Caco-2 (cell line): ENCODE measurements at places on chromosomes 13 and 19.
A peak's percentile ranks its signal among the peaks of the same experiment; 100 is the strongest.

- DNase-seq = peak; percentile 66
These were observed 6.0 kb upstream of the WDR88 start for GRCh38 chr19:33125929-33126388.

DNA sequence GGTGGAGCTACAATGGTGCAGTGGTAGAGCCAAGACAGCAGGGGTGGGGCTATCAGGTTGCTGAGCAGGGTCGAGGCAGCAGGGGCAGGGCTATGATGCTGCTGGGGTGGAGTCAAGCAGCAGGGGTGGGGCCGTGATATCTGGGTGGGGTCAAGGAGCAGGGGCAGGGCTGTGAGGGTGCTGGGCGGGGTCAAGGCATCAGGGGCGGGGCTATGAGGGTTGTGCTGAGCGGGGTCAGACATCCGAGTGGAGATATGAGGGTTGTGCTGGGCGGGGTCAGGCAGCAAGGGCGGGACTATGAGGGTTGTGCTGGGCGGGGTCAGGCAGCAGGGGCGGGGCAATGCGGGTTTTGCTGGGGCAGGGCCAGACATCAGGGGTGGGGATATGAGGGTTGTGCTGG is 14.7 kb downstream of the HCN2 start:
- DNase-seq = peak; percentile 54

DNA sequence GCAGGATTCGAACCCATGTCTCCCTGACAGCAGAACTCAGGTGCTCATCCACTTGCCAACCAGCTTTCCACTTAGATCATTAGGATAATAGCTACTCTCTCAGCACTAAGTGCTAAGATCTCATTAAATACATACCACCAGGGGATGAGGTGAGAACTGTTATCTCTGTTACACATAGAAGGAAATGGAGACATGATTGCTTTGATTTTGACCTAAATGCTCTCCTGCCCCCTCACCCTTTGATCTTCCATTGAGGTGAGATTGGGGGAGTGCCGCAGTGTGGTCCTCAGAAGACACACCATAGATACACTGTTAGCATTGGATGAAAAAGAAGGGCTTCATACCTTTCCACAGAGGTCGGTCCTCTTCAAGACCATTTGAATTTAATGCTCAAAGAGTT is 38.9 kb upstream of the NPAS1 start:
- DNase-seq = no peak

- DNase-seq = no peak
These were observed 22.2 kb upstream of the PLPP2 start for GRCh38 chr19:313169-313987.

GRCh38 chr13:25752957-25753551 is 298.8 kb downstream of the SHISA2 start:
- DNase-seq = no peak

- no peak for DNase-seq
These were observed 147.1 kb upstream of the SOX1 start for GRCh38 chr13:111919849-111920248.

GRCh38 chr13:62432906-62433305 is 1017.3 kb upstream of the PCDH20 start:
- DNase-seq = no peak

DNA sequence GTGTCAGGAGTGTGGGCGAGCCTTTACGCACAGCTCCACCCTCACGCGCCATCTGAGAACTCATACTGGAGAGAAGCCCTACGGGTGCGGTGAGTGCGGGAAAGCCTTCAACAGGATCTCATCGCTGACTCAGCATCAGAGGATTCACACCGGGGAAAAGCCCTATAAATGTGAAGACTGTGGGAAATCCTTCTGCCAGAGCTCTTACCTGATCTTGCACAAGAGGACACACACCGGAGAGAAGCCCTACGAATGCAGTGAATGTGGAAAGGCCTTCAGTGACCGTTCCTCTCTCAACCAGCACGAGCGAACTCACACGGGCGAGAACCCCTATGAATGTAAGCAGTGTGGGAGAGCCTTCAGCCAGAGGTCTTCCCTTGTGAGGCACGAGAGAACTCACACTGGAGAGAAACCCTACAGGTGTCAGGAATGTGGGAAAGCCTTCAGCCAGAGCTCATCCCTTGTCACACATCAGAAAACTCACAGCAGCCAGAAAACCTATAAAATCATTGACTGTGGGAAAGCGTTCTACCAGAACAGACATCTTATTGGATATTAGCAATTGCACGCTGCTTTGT is 6.9 kb upstream of the ZNF555 start:
- DNase-seq = no peak

DNA sequence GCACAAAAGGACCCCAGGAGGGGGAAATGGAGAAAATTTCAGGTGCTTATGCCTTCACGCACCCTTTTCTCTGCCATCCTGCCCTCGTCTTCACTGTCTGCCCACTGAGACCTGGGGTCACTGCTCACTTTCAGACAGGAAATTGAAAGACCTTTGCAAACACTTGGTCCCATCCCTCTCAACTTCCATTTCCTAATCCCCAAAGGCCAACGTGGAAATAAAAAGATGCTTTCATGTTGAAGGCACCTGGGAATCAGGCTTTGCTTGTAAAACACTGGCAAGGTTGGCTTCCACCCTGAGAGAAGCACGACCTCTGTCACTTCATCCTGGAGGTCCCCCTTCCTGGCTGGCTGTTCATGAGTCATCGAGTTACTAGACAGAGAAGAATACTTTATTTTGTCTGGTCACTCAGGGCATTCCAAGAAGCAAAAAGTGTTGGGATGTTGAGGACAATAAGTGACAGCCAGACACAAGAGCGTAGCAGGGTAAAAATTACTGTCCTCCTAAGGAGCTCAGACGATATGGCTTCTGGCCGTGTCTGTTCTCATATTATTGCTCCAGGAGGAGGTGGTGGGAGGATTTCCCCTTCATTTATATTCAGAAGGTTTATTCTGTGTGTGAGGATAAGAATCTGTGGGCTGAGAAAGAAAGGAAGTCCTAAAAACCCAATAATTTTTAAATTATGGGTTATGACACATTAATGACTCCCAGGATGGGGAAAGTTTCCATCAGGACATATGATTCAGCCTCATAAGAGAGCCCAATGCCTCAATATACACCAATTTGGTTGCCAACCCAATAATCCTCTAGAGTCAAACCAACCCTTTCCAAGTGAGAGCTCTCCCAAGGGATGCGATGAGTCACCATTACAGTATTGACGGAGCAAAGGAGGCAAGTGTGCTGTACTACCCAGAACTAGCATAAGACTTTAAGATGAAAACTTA is 409.0 kb downstream of the COG6 start:
- DNase-seq = peak; percentile 25

GRCh38 chr13:38394777-38395496 is 45.3 kb downstream of the UFM1 start:
- peak; percentile 81 for DNase-seq

- no peak for DNase-seq
These were observed 93.0 kb downstream of the ITGBL1 start for GRCh38 chr13:101545521-101545920.

- DNase-seq = no peak
These were observed 650.5 kb upstream of the SLC10A2 start for GRCh38 chr13:103716718-103717117.

DNA sequence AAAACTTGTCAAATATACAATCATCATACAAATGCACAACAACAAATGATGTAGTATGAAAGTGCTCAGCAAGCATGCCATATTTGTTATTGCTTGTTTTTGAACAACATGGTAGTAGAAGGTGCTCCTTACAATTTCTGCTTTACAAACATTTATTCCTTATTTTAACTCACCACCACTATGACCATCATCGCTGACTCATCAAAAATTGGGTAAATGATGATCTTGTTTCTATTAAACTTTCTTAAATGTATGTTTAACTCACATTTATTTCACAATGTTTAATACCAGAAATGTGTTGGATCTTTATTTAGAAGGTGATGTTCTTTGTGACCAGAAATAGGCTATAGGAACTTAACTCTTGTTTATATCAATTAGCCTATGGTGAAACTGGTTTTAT is 45.5 kb downstream of the KCNRG start:
- no peak for DNase-seq

DNA sequence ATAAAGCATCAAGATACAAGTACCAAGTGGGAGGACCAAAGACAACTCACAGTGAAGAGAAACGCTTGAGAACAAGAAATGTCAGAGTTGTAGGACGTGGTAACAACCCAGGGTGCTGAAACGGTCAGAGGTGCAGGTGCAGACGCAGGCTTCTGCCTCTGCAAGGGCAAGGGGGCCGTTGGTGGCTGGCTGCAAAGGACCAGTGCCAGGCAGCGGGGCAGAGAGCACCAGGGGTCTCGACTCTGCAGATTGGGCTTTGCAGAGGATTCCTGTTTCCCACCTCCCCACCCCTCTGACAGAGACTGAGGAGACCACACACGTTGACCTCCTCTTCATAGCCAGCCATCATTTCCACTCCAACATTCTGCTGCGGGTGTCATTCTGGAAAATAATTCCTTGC is 38.3 kb downstream of the RAB20 start:
- no peak for DNase-seq

DNA sequence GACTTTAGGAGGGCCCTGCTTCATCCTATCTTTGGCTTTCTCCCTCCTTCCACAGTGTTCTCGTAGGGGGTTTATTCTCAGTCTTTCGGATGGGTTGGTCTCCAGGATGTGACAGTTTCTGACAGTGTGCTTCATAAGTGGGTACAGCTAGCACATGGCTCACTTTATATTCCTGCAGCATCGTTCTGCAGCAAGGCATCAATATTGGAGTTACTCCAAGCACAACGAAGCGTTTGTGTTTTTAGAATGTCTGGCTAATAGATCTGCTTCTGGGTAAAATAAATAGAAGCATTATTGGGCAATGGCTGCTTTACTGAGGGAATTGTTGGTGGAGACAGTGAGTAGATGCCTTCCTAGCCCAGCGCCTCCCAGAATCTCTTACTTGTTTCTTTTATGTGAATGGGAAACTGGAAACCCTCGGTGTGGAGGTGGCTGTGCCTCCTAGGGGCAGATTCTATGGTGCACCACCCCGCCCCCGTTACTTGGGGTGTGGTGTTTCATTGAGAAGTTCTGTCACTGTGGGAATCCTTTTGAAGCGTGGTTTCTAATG is 2.0 kb downstream of the FARP1 start:
- peak; percentile 58 for DNase-seq

DNA sequence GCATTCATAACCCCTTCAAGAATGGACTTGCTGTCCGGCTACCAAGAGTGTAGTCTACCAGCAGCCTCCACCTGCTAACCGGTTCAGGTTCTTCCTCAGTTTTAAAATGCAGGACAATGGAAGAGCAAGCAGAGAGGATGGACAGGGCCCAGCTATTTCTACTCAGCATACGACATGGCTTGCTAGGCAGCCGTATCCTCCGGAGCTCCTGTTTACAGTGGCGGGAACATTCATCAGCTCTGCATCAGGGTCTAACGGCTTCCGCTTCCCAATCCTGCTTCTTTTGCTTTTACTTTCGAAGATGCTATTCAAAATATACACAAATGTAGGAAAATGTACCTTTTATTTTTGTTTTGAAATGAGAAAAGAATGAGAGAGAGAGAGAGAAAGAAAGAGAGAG is 118.5 kb downstream of the TRPC4 start:
- DNase-seq = no peak

GRCh38 chr19:29090783-29091526 is 122.0 kb downstream of the UQCRFS1 start:
- no peak for DNase-seq

GRCh38 chr13:30440910-30441703 is 18.8 kb downstream of the UBE2L5 start:
- DNase-seq = no peak

- no peak for DNase-seq
These were observed 12.4 kb upstream of the TPP2 start for GRCh38 chr13:102584434-102584833.

- DNase-seq = no peak
These were observed 396.6 kb upstream of the NBEA start for GRCh38 chr13:34545461-34545860.

- DNase-seq = no peak
These were observed 41.4 kb downstream of the SLC7A9 start for GRCh38 chr19:32828139-32828538.

DNA sequence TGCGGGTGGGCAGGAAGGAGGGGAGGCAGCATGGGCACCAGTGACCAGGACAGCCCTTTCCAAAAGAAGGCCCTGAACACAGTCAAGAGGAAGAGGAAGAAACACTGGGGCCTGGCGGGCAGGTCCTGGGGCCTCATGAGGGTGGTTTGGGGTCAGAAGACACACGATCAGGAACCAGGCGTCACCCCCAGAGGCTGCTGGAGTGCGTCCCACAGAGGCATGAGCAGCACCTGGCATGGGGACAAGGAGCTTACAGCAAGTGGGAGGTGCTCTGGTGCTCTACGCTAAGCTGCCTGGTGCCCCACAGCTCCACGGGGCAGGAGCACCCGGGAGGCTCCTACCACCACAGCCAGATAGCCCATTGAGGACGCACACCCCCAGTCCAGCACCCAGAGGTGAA is 20.0 kb downstream of the ELL start:
- no peak for DNase-seq

DNA sequence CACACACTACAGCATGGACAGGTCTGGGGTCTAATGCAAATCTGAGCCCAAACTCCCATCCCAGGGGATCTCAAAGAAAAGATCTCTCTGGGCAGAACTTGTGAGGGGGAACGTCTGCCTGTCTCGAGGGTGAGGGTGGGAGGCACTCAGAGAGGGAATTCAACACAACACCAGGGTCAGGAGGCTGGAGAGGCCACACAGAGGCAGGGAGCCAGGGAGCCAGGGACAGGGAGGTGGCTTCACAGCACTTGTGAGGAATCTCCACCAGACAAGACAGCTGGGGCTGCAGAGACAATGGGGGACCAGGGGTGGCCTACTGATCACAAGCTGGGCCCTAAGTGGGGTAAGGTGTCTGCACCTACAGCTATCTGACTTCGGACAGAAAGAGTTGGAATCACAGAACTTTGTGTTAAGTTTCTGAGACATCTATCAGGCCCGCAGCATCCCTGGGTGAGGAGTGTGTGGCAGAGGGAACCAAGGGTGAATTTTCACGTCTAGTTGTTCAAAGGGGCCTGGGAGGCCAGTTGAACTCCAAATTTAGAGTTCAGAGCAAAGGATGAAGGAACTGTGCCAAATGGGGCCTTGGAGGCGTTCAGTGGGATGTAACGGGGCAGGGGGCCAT is 12.7 kb upstream of the AKAP8L start:
- no peak for DNase-seq

- DNase-seq = no peak
These were observed 7.9 kb downstream of the NAPA start for GRCh38 chr19:47507012-47507411.

- peak; percentile 33 for DNase-seq
These were observed 6.2 kb downstream of the XAB2 start for GRCh38 chr19:7622933-7623685.

DNA sequence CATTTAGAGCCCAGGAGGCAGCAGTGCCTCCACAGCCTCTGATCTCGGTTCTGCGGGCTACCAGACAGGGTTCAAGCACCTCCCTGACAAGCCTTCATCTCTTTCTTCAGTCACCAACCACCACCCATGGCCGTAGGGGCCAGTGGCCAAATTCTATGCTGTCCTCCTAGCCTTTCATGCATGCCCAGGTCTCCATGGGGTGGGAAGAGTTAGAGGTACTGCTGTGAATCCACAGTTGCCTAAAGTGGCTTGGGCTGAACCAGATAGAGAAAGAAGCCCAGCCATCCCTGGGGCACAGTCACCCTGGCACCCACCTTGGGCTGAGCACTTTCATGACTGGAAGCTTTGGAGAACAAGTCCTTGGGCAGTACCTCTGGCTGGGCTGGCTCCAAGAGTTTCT is 97.4 kb downstream of the ZDHHC20 start:
- no peak for DNase-seq

- DNase-seq = peak; percentile 82
These were observed 25.7 kb downstream of the SH3GL1 start for GRCh38 chr19:4374498-4375163.
